ENCODE measurements at places on chromosomes 5 and 9. TPM values are rescaled to one million over a fixed set of nuclear protein-coding genes. Genes with fewer than 3 reads are reported as not detected.

Gene MEIKIN
- not detected for total RNA-seq

DNA sequence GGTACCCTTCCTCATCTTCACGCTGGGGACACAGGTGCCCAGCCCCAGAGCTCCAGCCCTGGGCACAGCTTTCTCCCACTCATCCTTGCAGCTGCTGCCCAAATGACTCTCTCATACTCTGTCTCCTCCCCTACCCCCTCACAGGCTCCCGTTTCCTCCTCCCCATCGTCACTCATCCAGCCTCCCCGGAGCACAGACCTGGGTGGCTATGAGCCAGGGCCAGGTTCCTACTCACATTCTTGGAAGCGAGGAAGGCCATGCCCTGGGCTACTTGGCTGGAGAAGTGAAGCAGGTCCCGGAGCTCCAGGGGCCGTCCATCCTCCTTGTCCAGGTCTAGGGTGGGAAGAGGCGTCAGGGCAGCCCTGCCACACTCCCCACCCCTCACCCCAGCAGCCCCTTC lies 29.3 kb downstream of the CSF1R start:
- DNase-seq, result no peak

- no peak for DNase-seq
Observed at GRCh38 chr5:29770936-29771335, 1422.5 kb upstream of the CDH6 start.

DNA sequence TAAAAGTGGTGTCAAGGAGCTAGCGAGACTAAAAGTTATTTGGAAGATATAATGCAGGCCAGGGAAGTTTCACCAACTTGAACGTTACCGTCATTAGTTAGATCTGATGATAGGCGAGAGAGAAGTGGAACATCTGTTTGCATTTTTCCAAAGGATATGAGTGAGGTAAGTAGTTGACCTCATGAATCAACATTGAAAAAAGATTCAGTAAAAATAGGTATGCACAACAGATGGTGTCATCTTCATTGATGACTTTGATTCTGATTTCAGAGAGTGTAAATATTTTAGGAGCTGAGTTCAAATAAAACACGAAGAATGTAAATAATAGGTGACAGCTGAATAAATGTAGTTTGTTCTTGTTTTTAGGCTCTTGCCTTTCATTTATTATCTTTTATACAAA lies 998.9 kb upstream of the CDH6 start:
- no peak for DNase-seq

DNA sequence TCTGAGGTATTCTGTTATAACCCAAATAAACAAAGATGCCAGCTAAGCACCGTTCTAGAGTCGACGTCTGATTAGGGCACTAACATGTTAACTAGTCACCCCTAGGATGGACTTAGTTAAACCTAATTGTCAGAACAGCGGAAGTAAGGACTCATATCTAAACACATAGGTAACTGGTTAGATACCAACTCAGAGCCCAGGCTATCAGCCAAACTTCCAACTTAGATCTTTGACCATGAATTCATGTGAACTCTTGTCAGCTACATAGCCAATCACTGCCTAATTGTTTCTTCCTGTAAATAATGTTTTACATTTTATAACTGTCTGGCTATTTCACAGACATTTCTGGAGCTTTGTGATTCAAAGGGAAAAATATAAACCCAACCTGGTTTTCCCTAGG lies 84.3 kb upstream of the DHFR start:
- DNase-seq, result no peak

- no peak for DNase-seq
Observed at GRCh38 chr9:124939944-124940343, 939 bp downstream of the GOLGA1 start.

GRCh38 chr9:118038713-118039112 lies 334.5 kb downstream of the TLR4 start:
- DNase-seq, result no peak

DNA sequence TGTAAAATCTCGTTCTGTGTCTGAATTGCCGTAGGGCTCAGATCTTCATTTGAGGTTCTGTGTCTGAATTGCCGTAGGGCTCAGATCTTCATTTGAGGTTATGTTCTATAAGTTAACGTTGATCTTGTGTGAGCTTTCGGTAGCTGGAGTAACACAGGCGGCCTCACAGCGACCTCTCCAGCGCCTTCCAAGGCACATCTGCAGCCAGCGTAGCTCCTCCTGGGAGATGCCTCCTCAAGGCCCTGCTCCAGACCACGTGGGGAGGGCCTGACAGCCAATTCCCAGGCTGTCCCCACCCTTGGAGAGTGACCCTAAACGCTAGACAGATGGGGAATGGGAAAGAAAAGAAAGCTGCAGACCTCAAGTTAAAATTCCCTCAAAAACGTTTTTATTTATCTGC lies 8.7 kb upstream of the AHRR start:
- no peak for DNase-seq

DNA sequence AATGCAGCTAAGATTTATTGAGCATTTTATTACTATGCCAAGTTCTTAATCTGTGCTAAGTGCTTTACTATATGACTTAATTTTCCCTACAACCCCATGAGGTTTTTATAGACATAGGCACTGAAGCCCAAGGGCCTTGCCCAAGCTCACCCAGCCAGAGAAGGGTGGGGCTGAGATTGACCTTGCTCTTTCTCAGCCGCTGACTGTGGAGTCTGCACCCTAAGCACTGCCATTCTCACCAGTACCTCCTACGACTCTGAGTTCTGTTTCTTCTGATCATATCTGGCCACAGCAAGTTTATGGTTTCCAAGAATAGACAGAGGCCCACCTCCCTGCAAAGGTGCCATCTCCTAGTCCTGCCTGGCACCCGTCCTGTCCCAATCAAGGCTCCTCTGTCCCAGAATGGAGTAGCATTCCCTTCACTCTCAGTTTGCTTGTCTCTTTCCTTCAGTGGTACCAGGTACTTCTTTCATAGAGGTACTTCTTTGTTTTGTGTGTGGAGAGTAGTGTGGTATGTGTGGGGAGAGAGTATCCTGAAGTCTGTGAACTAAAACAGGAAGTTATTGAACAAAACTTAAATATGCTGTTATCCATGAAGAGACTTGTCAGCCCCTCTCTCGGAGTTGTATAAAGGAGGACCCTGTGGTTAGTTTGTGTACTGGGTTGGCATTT lies 42.6 kb downstream of the CSF1R start:
- DNase-seq, result no peak
